ENCODE measurements at places on chromosomes 1 and 21.

DNA sequence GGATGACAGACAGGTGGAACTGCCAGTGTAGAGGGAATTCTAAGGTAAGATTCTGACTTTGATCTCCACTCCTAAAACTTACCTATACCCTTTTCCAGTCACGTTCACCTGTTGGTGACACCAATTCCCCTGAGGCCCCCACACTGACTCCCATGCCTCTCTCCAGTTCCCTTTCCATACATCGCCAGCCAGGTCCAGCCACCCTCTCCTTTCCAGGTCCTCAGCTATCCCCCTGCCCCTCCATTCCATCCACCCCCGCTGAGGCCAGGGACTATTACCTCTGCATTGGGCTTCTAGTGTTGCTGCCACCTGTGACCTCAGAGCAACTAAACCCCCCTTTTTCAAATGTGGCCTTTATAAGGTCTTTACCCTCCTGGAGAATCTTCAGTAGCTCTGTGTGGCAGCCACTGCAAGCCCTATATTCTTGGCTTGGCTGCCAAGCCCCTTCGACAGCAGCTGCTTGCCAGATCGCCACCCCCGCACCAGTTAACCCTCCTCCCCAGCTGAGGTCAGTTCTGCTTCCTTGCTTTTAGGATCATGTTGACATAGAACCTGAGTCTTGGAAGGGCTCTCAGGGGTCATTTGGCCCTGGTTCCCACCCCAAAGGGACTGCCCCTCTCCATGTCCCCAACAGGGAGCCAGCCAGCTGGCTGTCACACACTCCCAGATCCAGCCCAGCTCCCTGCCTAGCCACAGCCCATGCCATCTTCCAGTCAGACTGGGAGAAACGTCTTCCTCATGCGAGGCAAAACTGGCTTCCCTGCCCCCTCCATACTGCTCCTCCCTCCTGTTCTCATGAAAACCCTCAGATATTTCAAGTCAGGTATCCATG is 14.7 kb downstream of the CSF1 start:
- no peak for DNase-seq

GRCh38 chr21:27201197-27201596 is 234.3 kb upstream of the ADAMTS5 start:
- DNase-seq, result no peak

DNA sequence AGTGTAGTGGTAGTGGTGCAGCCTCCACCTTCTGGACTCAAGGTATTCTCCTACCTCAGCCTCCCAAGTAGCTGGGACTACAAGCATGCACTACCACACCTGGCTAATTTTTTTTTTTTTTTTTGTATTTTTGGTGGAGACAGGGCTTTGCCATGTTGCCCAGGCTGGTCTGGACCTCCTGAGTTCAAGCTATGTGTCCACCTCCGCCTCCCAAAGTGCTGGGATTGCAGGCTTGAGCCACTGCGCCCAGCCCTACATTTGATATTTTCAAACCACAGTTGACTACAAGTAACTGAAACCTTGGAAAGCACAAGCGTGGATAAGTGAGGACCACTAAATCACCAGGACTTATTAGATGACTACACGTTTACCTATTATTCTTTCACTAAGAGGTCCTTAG is 10.0 kb upstream of the PDPN start:
- no peak for DNase-seq

GRCh38 chr1:24390924-24391782 is 22.4 kb downstream of the STPG1 start:
- DNase-seq, result peak; percentile 85

DNA sequence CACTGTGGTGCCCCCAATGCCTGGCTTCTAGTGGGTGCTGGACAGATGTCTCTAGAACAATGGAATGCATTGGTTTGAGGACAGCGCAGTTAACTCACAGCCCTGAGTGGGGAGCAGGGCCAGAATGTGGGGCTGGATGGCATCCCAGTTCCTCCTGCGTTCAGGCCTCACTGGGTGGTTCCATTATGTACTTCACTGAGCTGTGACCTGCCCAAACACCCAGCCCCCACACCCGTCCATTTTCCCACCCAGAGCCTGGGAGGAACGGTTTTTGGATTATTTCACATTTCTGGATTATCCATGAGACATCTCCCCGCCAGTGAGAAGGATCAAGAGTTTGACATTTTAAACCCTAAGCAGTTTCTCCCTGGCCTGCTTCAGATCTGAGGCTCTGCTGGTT is 55.3 kb upstream of the WASF2 start:
- DNase-seq, result no peak

GRCh38 chr1:155499953-155500639 is 62.5 kb downstream of the ASH1L start:
- DNase-seq, result peak; percentile 84

GRCh38 chr1:51473331-51474115 is 45.5 kb downstream of the EPS15 start:
- no peak for DNase-seq

DNA sequence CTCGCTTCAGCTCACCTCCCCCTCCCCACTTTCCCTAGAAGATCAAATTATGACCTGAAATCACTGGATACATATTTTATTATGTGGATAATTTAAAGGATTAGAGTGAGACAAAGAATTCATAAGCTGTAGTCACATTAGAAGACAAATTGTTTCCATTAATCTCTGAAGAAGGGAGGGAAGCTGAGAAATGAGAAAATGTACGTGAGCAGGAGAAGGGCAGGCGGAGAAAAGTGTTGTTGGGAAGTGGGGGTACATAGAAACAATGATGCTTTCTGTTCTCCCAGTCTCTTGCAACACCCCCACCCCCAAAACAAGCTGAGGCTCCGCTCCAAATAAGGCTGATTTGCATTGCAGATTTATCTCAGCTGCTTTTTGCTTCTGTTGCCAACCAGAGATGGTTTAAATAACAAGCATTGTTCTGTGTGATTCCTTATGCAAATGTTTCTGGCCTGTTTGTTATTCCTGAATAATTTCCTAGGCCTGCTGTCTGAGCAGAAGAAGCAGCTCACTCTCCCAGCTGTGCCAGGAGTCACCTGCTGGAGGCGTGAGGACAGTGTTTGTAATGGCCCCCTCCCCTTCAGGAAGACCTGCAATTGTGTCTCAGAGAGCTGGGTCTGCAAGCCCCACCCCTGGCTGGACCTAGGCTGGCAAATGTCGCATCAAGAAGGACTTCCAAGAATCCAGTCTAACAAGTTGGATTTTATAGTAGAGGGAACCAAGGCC is 121.8 kb upstream of the TNR start:
- DNase-seq, result no peak

GRCh38 chr1:4408380-4408779 is 246.0 kb upstream of the AJAP1 start:
- DNase-seq, result no peak

GRCh38 chr1:44689447-44689765 is 14.9 kb downstream of the ARMH1 start:
- no peak for DNase-seq

DNA sequence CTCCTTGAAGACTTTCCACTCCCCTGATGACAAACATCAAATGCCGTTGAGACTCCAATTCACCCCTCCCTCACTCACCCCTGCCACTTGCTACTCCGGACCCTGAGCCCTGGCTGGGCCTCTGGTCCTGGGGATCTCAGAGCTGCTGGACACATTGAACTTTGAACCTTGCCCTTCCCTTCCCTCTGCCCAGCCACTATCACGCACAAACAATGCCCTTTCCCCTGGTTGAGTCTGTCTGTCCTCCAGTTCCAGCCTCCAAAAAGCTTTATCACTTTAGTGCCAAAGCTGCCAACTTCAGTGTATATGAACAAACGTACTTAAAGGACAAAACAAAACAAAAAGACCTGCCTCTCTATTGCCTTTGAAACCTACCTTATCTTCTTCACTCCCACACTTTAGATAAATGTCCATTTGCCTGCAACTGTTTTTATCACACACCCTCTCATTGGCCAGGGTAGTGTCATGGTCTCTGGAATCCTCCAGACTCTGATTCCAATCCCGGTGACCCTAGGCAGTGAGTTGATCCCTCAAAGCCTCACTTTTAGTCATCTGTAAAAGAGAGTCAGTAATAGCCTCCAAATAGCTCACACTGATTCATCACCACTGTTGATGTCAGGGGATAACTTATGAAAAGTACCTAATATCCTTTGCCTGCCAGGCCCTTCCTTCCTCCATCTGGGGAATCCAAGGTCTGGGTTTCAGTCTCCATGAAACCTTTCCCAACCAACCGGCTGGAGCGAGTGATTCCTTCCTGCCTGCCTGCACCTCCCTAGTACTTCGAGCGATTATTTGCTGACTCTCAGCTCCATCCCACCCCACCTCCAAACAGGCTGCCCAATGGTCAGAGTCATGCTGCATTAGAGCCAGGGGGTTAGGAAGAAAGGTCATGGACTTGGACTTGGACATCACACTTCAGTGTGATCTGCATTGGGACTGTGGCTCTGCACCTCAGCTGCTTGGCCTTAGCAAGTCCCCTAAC is 15.9 kb upstream of the SPOCD1 start:
- DNase-seq, result no peak

- DNase-seq, result no peak
These were observed 54.1 kb downstream of the SLC35D1 start for GRCh38 chr1:66999640-67000400.

- DNase-seq, result no peak
These were observed 10.0 kb upstream of the C4BPB start for GRCh38 chr1:207078578-207079132.

DNA sequence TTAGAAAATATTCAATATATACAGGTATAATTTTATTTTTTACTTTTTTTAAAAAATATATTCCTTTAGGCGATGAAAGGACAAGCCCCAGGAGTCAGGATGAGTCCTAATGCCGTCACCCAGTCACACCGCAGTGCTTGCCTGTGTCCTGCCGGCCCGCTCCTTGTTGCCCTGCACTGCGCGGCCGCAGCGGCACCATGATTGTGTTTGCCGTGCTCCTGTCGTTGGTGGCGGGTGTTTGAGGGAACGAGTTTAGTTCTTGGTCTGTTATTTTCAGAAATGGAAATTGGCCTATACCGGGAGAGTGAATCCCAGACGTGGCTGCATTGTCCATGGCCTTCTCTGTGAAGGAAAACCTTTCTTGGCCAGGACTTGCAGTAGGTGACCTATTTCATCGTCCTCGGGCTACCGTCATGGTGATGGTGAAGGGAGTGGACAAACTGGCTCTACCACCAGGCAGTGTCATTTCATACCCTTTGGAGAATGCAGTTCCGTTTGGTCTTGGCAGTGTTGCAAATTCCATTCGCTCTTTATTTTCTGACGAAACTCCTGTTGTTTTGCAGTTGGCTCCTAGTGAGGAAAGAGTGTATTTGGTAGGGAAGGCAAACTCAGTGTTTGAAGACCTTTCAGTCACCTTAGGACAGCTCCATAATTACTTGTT is 45.9 kb upstream of the CRB1 start:
- no peak for DNase-seq

DNA sequence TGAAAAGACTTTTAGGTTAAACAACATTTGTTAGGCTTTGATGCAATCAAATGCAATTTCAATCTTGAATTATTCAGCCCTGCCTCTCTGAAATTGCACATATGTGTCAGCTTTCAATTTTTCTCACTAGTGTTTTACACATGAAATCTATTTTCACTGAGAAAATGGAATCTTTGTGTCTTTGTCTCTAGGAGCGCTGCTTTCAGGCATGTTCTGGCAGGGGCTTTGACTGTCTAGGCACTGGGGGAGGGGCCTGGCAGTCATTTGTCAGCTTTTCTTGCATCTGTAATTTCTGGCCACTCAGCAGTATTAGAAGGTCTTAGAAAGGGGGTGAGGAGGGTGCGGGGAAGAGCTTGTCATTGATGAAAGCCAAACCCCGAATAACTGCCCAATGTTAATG is 264.4 kb downstream of the PTPRC start:
- peak; percentile 89 for DNase-seq

- peak; percentile 76 for DNase-seq
These were observed 51.7 kb downstream of the ITPKB start for GRCh38 chr1:226687426-226687825.

DNA sequence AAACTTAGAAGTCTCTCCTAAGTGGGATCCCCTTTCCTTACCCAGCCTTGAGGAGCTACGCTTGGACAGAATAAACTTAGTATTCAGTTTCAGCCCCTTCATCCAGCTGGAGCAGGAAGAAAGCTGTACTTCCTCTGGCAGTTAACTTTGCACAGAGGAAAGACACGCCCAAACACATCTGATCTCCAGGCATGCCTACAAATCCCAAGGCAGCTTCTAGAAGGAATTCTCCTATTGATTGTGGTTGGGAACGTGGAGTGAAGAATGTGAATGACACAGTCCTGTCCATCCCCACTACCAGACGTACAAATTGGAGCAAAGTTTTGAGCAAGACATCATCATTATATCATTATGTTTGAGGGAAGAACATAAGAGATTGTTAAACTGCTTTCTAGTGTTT is 6.6 kb upstream of the AK4 start:
- DNase-seq, result no peak

GRCh38 chr1:162846256-162847212 is 14.4 kb downstream of the CCDC190 start:
- DNase-seq, result no peak

- peak; percentile 40 for DNase-seq
These were observed 1.1 kb upstream of the COQ8A start for GRCh38 chr1:226938903-226939437.

GRCh38 chr1:111505641-111506119 is 2.2 kb upstream of the ADORA3 start:
- peak; percentile 67 for DNase-seq

DNA sequence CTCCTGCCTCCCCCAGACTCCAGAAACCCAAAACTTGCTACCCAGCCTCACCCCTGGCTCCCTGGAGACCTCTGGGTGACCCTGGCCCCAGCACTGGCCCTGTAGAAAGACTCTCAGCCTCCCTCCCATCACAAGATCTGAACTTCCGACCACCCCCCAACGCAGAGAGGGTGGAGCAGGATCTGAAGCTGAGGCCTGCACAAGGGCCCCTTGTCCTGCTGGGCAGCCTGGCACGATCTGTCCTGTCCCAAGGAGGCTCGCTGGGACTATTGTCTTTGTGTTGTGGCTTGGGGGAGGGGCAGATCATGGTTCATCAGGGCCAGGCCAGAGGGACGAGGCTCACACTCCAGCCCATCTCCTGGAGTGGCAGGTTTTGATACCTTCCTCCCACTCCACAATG is 20.0 kb downstream of the PHLDA3 start:
- no peak for DNase-seq

DNA sequence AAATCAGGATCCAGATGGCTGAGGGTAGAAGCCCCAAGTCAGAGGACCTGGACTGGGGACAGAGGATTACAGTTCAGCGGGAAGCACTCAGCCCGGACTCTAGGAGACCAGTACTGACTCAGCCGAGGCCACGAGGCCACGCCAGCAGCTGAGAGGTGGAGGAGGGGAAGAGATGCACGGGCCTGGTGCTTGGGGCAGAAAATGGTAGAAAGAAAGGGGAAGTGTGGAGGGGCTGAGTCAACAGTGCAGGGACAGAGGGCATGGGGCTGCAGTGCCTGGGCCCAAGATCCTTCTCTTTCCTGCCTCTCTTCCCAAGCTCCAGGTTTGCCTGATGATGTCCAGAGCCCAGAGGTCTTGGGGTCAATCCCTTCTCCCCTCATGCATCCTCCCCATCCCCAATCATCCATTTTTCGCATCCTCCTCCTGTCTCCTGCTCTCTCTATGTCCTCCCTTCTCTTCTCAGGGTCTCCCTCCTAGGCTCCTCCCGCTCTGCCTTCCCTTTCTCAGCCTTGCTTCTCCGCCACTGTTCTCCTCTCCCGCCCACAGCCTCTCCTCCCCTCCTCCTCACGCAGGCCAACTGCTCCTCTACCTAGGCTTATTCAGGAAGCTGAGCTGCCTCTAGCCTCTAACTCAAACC is 7.7 kb downstream of the ARHGEF2 start:
- DNase-seq, result peak; percentile 92

GRCh38 chr1:161227196-161227871 is 1.5 kb downstream of the TOMM40L start:
- DNase-seq, result peak; percentile 96

- DNase-seq, result no peak
These were observed 12.6 kb downstream of the GBP5 start for GRCh38 chr1:89260042-89260441.

GRCh38 chr1:204331275-204331674 is 28.5 kb downstream of the PLEKHA6 start:
- no peak for DNase-seq
